ENCODE measurements at places on chromosomes 6 and 20.

GRCh38 chr6:113888956-113889630 is 31.9 kb downstream of the MARCKS start:
- DNase-seq = no peak

- no peak for DNase-seq
Measured at GRCh38 chr6:160221423-160221822, 37.2 kb downstream of the SLC22A2 start.

- no peak for DNase-seq
Measured at GRCh38 chr20:53227523-53227922, 255.4 kb downstream of the TSHZ2 start.

- no peak for DNase-seq
Measured at GRCh38 chr6:114312931-114313330, 29.9 kb downstream of the HS3ST5 start.

DNA sequence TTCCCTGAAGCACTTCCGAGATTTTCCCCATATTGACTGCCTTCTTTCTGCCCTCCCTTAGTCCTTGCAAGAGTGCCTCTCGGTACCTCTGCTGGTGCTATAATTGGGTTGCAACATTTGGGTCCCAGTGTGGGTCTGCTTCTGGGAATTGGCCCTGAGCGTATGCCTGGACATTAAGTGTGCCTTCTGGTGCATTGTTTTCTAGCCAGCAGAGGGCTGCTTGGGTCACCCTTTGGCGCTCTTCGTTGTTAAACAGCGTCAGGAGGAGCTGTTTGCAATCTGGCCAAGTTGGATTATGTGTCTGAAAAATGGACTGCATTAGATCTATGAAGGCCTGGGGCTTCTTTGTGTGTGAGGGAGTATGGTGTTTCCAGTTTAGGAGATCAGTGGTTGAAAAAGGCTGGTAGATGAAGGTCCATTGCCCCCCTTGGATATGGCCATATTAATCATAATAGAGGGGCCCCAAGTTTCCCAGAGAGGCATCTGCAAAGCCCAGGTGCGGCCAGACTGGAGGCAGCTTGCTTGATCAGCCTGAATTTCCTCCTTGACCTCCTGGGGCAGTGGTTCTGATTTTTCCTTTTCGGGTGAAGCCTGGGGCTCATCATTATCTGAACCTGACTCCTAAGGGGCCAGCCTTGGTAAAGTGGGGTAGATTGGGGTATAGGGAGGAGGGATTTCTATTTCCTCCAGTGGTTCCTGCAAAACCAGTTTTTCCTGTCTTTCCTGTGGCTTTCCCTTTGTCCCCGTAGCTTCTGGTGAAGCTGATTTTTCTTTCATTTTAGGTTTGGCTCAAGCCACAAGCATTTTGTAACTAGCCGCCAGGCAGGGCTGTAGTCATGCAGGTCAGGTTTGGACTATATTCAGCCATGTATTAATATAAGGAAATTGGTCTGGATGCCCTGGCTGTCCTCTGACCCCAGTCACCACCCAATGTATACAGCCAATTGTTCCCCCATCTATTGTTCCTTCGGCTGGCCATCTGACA is 85.4 kb upstream of the GPR6 start:
- DNase-seq = peak; percentile 98

GRCh38 chr6:4910037-4910760 is 93.6 kb downstream of the RPP40 start:
- peak; percentile 56 for DNase-seq

Data from NCI-H748 treated with DMSO at 0.1 percent for 48 hours (cell line).